T1000 (cell line): ENCODE measurements at places on chromosomes 2 and 18.

- no peak for DNase-seq
These were observed 9.6 kb downstream of the ANTXR1 start for GRCh38 chr2:69022548-69022947.

DNA sequence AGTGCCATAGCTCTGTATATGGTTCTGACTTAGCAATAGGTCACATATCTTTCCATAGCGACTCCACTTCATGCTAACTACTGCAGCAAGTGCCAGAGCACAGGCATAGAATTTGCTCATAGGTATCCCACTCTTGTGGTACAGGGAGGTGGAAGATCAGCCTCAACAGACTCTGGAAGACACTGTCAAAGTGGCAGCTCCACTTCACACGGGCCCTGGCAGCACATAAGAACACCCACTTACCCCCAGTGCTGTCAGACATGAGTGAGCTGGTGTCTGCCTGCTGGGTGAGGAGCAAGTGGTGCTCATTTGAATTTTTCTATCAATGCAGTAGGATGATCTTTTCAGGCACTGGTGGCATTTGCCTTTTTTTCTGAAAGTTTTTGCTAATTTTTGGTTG is 48.6 kb downstream of the BCL2L11 start:
- no peak for DNase-seq

DNA sequence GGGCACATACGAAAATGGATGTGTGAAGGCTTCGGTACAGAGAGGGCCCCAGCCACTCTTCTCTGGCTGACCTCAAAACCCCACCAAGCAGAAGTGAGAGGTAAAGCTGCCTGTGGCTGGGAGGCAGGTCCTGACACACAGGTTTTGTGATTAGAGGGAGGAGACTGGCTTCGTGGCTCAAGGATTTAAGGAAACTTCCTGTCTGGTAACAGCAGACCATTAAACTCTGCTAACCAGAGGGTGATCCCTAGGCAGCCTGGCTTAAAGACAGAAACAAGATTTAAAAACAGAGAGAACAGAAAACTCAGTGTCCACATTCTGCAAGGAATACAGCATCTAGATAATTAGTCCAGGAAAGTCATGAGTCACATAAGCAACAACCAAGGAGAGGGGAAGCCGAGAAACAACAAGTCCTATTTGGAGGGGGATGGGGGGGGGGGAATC is 101.9 kb downstream of the NFATC1 start:
- DNase-seq, result no peak

- no peak for DNase-seq
These were observed 118.8 kb downstream of the CTIF start for GRCh38 chr18:48657447-48658120.

DNA sequence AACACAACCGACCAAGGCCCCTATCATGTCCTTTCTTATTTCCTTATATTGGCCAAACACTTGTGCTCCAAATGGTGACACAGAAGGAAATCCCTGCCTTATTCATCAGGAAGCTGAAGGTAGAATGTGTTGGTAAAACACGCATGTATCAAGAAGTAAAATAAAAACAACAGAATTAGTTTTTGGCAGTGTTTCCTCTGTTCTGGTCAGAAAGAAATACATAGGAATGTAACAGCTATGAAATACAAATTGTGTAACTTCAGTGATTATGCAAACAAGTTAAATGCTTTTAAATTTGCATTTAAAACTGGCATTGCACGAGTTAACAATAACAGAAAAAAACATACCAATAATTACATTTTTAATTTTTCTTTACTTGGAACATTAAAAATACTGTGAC is 19.3 kb downstream of the ST6GAL2 start:
- no peak for DNase-seq

DNA sequence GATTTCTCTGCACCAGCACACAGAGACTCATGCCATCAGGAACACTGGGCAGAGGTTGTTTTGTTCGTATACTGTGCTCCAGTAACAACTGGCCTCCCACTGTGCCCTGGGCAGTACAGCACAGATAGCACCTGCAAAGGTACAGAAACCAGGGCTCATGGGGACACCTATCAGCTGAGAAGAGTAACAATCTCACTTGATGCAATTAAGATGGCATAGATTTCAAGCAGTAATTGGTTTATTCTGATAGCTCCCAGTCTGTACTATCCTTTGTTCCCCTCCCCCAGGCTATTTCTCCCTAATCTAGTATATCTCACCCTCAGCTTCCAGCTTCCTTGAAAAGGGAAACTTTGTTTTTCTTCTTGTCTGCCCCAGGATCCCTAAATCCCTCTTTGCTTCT is 343.9 kb upstream of the MMADHC start:
- no peak for DNase-seq

DNA sequence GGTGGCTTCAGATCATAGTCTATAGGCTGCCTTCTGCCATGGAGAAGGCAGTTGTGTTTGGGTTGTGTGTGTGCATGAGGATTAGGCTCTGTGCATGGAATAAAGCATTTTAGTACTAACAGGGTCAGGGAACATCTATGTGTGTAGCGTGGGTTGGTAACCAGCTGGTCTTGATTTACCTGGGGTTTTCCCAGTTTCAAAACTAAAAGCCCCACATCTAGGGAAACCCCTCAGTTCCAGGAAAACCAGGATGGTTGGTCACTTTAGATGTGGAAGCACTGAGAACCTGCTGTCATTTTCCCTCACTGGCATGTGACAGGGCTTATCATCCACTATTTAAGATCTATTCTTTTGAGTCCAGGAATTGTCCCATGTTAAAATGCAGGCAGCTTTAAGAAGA is 116.3 kb downstream of the POLE4 start:
- DNase-seq, result no peak

- no peak for DNase-seq
These were observed 17.9 kb downstream of the PIAS2 start for GRCh38 chr18:46899274-46899948.

GRCh38 chr2:1814061-1814460 is 69.7 kb upstream of the PXDN start:
- DNase-seq, result no peak

DNA sequence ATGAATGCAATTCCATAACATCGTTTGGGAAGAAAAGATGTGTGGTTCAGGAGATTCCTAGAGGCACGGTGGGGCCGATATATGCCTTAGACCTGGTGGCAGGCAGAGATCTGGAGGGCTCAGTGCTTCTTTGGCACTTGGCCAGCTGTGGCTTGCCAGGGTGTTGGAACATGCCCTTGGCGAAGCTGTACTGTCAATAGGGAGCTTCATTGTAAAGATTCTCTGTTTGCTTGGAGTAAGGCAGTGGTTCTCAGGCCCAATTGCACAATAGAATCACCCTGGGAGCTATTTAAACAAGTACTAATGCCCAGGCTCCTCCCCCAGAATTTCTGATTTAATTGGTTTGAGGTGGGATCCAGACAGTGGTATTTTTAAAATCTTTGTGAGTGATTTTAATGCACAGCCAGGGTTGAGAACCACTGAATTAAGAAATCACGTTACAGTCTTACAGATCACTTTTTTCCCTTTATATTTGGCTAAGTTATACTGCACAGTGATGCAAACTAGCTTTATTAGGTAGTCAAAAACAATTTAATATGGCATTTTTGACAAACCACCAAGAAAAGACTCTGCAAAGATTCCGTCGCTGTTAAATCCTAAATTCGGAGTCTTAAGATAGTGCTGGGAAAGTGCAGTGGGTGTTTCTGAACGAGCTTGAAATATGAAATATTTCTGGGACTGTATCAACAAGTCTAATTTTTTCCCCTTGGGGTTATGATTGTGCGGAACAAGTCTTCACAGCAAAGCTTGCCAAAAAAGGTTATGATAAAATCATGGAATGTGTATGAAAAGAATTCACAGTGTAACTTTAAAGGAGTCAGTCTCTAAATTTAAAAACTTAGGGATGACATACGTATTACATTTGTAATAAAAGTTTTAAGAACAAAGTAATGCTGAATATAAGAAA is 78.0 kb downstream of the CRIM1 start:
- DNase-seq, result no peak

DNA sequence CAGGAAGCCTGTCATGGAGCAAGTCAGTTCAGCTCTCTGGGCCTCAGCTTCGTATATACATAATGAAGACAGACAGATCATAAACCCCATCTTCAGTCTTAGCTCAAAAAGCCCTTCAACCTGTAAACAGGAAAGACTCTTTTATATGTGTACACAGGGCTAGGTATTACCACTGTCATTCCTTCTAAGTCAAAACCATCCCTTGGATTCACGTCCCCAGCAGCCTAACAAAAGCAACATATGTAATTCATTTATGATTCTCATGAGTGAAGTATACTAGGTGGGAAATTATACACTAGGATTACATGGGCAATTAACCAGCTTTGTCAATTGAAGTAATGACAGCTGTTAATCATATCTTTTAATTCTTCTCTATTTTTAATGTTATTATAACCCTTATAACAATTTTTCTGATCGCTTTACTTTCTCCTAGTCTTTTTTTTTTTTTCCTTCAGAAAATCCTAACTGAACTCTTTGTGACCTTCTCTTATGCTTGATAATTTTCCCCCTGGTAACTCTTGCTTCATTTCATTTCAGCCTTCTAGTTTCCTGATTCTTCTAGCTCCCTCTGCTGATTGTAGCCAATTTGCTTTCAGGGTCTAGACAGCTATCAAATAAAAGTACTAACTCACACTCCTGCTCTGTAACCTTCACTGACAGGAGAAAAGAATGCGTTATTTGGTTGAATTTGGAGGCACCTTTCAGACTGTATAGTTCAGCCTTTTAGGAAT is 99.7 kb downstream of the RBM43 start:
- DNase-seq, result no peak

- no peak for DNase-seq
These were observed 373.9 kb downstream of the PTPRM start for GRCh38 chr18:7940971-7941370.

DNA sequence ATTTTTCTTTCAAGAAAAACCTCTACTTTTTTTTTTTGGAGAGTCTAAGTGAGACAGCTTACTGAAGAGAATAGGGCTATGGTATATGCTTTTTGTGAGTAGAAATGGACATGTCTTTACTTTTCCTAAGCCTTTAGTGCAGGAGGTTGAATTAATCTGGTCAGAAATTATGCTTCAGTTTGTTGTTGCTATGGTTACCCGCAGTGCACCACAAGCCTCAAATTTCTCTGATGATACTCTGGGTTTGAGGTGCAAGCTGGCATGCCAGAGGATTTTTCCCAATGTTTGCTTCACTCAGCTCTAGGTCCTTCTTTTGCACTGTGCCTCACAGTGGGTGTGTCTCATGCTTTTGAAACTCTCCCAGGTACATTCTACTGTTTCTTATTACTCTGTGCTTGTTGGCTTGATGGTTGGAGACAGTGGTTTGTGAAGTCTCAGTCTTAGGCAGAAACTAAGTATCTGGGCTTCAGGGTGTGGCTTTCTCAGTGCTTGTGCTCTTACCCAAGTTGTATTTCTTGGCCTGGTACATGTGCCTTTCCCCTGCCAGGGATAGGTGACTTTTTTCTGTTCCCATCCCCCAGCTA is 278.3 kb downstream of the RBM43 start:
- DNase-seq, result no peak

GRCh38 chr2:24174851-24175277 is at the start of gene FAM228A:
FAM228A (plus strand) TSS chr2:24175053; CDS start chr2:24175481, 428 bp downstream.
- no peak for DNase-seq

DNA sequence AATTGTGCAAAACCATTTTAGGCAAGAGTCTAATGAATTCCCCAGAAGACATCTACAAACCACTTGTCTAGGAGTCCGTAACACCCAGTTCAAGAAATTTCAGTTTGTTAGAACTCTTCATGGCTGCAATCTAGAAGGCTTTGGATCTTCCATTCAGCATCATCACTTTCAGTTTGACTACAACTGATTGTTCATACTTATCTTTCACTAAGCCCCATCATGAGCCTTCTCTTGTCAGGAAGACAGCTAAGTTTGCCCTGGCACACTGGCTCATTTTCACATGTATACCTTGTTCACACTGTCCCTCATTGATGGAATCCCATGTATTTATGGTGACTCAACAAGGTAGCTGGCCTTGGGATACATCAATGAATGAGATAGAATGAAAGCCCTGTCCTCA is 898.4 kb upstream of the CELF4 start:
- DNase-seq, result no peak

DNA sequence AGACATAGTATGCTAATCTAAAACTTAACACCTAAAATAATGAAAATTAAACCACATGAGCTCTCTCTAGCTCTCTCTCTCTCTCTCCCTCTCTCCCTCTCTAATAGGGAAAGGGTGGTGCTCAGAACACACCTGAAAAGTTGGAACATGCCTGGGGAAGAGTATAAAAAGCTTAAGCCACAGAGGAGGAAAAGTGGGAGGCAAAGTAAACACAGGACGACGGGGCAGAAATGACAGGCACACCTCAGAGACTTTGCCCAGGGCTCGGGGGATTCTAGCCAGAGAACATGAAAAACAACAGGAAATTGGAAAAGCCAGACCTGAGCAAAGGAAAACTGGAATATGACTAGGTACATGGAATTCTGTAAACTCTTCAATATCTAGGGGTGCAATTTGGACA is 666.1 kb downstream of the BCL11A start:
- no peak for DNase-seq
